ENCODE measurements at places on chromosomes 5 and 9. TPM values are rescaled to one million over a fixed set of nuclear protein-coding genes. Genes with fewer than 3 reads are reported as not detected.

SPAAR gene
- total RNA-seq = not detected

DBN1 gene
- total RNA-seq = 22.9 TPM

SIT1 gene
- 6.7 TPM for total RNA-seq

PGM5 gene
- 78.2 TPM for total RNA-seq

PCDHA13 gene
- total RNA-seq = not detected

DEPDC1B gene
- 2.7 TPM for total RNA-seq

OSMR gene
- total RNA-seq = 16.5 TPM

KCNN2 gene
- 5.8 TPM for total RNA-seq

FUT7 gene
- total RNA-seq = not detected

SLC6A3 gene
- not detected for total RNA-seq

MYOZ3 gene
- total RNA-seq = not detected

OR13C4 gene
- total RNA-seq = not detected

PCAT7 gene
- 0.60 TPM for total RNA-seq

RASGEF1C gene
- 3.0 TPM for total RNA-seq

- DNase-seq = no peak
Measured at GRCh38 chr9:94298949-94299599, 29.4 kb downstream of the NUTM2F start.

- DNase-seq = no peak
Measured at GRCh38 chr5:178535299-178536175, 54.7 kb downstream of the COL23A1 start.

DNA sequence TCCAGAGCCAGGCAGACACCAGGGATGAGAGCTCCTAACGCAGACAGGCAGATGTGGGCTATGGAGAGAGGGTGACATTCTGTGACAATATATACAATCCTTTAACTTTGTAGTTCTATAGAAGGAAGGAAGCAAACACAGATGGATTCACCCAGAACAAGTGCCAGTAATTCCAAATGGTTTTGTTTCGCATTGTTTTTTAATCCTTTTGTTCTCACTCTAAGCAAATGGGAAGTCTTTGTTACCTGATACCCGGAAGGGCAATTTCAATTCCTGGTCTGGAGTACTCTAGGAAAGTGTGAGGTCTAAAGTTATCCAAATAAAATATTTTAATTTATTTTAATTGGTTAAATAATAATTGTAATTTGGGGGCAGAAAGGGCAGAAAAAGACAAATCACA lies 2.5 kb downstream of the FRMD3 start:
- DNase-seq = no peak

DNA sequence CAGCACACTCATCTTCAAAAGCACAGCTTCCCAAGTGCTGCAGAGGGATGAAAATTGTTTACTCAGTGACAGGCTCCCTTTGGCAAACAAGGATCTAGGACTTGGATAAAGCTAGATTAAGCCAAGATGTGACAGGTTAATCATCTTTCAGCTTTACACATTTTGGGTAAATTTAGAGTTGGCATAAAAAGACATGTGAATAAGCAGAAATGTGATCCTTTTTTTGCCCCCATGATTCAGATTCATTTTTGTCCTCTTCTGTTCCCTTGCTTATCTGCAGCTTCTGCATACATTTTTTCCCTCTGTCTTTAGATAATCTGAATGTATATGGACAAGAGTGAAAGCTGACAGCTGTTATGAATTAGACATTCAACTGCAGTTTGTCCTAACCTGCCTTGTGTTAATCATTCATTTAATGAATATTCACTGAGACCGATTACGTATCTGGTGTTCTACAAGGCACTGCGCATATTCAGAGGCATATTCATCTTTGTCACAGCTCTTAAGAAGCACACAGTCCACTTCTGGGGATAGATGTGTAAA lies 19.6 kb downstream of the ADAMTSL1 start:
- no peak for DNase-seq

DNA sequence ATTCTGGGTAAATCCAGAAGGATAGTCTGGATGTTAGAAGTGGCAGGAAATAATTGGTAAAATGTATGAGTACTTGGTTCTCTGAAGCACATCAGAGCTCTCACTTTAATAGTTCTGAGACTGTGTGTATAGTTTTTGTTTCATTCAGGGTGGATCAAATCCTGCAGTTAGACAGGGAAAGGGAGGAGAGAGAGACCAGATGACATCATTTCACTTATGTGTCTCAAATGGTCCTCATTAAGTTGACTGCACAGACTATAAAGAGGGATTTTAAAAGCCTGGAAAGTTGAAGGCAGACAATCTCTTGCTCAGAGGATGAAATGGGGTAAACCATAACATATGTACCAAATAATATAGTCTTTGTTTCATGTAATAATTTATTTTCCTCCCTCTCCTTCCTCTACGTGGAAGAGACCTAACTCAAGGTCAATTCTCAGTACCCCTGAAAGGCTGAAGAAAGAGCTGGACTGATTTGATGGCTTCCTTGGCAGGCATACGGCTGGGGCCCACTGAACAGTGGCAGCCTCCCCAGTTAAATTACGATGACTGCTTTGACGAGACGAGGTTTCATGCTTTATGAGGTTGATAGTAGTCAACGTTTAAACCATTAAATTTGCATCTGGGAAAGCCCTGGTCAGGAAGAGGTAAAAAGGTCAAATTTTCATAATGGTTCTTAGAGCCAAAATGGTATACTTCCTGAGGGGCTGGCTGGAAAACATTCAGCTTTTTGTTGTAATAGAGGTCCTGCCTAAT lies 395.1 kb upstream of the RPS23 start:
- no peak for DNase-seq

DNA sequence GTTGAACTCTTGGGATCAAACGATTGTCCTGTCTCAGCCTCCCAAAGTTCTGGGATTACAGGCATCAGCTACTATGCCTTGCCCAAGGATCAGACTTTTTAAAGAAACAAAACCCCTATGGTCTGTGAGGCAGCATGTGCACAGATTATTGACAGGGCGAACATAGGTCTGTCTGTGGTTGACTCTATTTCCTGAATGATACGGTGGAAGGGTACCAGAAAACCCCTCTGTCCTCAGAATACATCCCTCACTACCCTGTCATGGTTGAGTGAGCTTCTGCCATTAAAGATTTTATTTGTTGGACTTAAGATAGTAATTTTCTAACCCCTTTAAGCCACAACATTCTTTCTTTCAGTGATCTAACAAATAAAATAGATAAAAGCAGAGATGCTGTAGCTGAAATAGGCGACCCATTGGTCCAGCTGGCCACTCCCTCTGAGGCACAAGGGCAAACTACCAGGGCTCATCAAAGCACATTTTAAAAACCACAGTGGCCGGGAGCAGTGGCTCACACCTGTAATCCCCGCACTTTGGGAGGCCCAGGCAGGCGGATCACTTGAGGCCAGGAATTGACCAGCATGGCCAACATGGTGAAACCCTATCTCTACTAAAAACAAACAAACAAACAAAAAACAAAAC lies 84.9 kb upstream of the ANKRD55 start:
- DNase-seq = no peak

- DNase-seq = no peak
Measured at GRCh38 chr9:123070198-123070597, 36.7 kb downstream of the GPR21 start.

- DNase-seq = no peak
Measured at GRCh38 chr5:6356578-6357164, 21.7 kb downstream of the MED10 start.

- DNase-seq = no peak
Measured at GRCh38 chr9:132267660-132268059, 87.1 kb downstream of the SETX start.

DNA sequence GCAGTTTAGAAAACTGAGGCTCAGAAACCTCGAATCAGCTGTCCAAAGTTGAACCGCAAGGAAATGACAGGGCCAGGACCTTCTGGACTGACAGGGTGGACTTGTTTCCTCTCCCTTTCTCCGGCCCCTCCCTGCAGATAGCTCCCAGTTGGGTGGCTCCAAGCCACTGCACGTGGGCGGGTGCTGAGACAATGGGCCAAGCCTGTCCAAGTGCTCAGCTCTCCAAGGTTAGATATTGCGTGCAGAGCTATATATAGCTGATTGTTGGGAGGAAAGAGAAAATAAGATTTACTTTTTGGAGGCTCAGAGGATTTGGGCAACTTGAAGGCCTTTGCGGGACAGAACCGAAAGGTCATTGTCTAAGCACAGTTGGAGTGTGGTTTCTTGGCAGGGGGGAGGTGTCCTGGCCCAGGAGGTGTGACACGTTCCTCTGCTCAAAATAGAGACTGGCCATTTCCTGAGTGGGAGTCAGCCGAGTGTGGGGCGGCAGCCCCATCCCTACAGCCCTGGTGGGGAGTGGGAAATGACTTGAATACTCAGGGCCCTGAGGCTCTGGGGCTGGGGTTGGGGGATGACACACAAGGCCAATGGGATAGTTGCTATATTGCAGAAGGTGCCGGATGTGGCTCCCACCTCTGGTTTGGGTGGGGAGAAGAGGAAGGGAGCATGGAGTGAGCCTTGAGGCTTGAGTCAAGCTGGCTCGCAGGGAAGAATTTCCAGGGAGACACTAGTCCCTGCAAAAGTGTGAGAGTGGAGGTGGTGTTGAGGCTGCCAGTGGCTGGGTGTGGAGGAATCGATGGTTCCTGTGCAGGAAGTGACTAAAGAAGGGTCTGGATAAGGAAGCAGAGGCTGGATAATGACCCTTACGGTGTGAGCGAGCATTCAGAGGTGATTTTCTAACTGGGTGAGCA lies 44.4 kb upstream of the SMAD5 start:
- peak; percentile 82 for DNase-seq

DNA sequence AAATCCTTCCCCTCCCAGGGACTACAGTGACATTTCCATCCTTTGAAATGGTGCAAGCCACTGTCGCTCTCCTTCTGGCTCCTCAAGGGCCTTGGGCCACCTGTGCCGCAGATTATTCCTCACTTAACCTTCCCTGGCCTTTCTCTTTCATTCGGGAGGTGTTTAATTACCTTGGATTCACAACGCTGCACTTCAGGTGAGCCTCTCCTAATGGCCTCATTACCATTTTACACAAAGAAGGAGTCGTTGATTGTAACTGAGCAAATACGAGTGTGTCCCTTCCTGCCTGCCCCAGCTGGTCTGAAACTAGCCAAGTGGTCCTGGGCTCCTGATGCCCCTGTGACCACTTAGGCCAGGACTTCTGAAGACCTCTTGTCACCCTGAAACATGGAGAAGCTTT lies 205.0 kb downstream of the CRB2 start:
- no peak for DNase-seq

- DNase-seq = no peak
Measured at GRCh38 chr9:103734471-103734870, 359.6 kb upstream of the SMC2 start.

DNA sequence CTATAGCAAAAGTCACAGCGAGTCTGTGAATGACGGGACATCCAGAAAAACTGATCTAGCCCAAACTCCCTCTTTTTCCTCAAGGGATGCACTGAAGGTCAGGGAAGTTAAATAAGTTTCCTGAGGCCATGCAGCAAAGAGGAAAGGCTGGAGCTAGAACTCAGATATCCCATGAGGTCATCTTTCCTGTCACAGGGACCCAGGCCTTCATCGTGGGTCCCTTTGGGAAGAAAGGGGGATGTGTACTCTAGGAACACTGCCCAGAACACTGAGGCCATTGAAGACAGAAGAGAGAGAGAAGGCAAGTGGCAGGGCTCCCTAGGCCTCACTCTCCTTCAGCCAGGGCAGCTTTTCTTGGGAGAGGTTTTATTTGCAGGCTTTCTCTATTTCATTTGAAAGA lies 182.0 kb downstream of the EBF1 start:
- DNase-seq = no peak

GRCh38 chr5:58077416-58077815 lies 382.5 kb downstream of the PLK2 start:
- DNase-seq = no peak

DNA sequence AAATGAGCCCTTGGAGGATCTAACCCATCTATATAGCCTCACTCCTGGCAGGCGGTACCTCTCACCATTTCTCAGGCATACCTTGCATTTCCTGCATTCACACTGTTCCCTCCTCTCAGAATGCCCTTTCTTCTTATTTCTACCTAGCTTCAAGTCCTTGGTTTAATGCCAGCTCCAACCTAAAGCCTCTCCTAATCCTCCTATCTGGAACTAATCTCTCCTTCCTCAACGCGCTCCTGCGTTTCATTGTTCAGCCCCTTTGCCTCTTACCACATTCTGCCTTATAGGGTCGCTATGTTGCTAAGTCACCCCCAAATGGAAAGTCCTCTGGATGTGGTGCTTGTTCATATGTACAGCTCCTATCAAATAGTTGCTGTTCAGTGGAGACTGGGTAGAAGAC lies 288.5 kb upstream of the TUT7 start:
- DNase-seq = no peak

- no peak for DNase-seq
Measured at GRCh38 chr9:126372716-126373115, 46.1 kb downstream of the MVB12B start.

- no peak for DNase-seq
Measured at GRCh38 chr5:112869948-112870347, 8.9 kb downstream of the SRP19 start.

DNA sequence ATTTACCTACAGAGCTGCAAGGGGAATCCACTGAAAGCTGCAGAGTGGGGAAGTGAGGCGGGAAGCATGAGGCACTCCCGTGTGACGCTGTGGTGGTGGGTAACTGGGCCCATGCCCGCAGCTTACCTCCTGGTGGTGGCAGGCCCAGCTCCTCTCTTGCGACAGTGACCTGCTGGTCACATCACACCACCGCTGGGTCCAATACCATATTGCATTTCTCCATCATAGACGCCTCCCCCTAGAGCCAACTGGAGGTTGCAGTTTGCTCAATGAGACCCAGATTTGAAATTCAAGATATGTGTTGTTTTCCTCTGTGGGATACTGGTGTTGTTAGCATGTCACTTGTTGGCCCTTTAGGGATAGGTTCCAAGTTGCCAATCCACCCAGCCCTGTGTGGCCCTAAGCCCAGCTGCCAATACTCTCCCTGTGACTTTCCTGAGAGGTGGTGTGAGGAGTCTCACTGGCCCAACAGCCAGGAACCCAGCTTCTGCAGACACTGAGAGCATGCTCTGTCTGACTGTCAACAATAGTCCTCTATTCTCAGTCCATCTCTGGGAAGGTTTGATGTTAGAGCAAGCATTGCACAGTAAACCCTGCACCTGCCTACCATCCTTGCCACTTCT lies 428.3 kb downstream of the GADD45G start:
- DNase-seq = no peak

- DNase-seq = no peak
Measured at GRCh38 chr9:9004810-9005209, 1205.2 kb upstream of the DMAC1 start.

DNA sequence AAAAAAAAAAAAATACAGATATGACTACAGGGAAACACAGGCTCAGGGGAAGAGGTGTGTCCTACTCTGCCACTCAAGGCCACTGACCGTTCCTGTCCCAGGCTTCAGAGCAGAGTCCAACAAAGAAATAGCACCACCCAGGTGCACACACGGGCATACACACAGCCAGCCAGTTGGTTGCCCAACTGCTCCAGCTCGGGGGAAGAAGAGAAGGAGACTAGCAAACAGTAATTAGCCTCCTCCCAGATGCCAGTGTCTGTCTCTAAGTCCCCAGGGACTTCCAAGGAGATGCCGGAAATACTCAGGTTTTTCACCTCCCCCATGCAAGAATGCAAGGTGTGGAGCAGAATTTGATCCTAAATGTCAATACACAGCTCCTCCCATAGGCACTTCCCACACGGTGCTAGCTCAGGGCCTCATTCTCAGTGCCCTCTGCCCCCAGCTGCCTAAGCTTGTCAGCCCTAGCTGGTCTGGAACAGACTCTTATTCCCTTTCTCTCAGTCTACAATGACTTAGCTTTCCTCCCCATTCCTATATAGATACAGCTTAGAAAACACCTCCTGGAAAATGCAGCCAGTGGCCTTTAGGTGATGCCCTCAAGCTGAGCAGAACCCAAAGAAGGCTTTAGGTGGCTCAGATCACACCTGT lies 1.7 kb downstream of the MYORG start:
- DNase-seq = peak; percentile 87

All from transverse colon (tissue), 4 donors.